ENCODE measurements at places on chromosomes 1 and 21.

DNA sequence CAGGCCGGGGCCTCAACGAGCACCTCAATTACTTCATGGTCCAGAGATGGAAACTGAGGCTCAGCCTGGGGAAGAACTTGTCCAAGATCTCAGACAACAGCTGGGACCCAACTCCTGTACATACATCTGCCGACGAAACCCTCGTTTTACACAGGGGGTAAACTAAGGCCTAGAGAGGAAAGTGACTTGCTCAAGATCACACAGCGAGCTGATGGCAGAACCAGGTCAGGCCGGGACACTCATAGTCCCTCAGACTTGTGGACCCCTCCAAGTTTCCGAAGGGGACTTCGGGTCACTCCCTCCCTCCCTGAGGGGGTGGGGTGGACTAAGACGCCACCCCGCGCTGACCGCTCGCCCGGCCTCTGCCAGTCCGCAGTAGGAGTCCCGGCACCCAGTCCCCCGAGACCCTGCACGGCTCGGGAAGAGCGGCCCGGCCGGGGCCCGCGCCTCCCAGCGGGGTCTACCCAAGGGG, 430 bp downstream of the WASF2 start:
- DNase-seq, result no peak

GRCh38 chr1:240946926-240947325, 335.0 kb upstream of the GREM2 start:
- no peak for DNase-seq

- no peak for DNase-seq
Measured at GRCh38 chr1:53681351-53681976, 57.5 kb downstream of the GLIS1 start.

DNA sequence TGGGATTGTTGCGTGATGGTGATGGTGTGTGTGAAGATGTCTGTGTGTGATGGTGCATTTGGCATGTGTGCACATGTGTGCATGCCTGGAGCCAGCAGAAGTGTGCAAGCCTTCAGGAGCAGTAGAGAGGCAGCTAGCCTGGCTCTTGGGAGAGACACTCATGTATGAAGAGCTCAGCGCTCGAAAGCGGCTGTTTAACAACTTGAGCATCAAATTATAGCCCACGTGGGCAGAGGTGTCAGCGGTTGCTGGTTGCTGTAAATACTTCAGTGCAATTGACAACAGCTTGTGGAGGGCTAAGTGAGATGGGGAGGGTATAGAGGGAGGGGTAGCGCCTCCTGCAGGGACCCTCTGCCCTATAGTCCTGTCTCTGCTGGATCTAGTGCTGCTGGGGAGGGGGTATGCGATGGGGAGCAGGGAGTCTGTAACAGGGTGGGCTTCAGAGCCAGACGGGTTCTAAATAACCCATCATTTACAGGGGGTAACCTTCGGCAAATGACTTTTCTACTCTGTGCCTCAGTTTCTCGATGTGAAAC, 21.5 kb downstream of the FOXD2 start:
- DNase-seq, result no peak

DNA sequence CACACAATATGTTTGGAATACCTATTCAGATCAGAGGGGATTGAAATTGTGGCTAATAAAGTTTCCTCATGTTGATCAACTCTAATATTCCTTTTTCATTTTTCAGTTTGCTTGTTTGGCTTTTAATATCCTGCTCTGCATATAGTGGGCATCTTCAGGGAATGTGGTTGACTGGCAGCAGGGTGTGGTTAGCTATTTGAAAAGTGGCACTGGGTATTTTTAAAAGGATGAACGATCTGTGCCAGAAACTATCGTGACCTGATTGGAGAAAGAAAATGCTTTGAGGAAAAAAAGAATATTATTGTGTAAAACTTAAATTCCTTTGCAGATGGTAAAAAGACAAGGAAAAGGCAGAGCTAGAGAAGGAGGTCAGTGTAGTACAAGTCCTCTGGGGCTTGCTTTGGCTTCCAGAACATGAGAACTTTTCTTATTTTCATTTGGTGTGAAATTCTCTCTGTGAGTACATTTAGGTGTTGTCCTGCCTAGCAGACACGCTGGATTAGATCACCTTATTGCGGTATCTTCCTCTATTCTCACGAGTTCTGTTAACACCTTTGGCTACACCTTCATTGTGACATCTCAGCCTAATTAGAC, 329.7 kb upstream of the SNX7 start:
- no peak for DNase-seq

DNA sequence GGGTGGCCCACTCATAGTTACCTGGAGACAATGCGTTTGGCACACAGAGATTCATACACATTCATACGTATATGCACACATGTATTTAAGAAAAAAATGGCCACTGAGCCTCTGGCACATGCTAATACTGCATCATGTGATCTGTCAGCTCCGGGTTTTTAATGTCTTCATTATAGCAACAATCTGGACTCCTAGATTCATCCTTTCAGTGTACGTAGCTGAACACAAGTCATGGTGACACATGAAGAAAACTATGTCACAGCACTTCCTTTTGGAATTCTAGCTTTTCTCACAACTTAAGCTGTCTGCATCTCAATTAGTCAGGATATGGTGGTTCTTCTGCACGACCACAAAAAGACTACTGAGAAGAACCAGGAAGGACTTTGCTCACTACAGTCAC, 24.7 kb downstream of the HSF2BP start:
- no peak for DNase-seq

DNA sequence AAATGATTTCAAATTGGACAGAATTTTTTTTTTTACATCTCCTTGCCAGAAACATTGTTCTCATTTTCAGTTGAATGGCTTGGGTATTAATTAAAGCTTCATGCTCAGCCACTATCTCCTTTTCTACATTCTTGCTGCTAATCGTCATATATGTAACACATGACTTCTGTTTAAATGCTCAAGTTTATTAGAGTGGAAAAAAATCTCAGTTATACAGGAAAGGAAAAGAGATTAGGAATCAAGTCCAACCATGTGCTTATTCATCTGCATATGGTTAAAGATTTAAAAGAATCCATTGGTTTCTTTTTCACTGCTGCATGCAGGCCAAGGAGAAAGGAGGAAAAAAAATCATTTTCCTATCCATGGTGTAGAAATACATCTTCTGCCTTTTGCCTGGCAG, 47.3 kb upstream of the CNN3 start:
- DNase-seq, result no peak

GRCh38 chr1:201448990-201449389, 20.0 kb downstream of the PHLDA3 start:
- no peak for DNase-seq

GRCh38 chr1:212504171-212504803, 71.6 kb downstream of the NENF start:
- no peak for DNase-seq

DNA sequence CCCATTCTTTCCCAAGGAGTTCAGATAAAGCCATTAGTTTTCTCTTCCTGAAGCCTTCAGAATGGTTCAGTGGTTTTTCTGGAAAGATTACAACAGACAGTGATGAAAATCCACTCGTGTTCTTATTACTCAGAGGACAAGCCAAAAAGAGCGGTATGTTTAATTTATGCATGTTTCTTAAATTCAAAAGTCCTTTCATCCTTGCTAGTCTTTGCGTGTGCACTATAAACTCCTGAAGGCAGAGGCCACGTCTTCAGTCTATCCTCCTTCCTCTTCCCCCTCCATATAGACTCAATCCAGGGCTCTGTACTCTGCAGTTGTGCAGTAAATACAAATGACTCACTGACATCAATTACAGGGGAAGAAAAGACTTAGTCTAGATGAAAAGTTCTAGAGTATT, 409.2 kb upstream of the PLXNA2 start:
- no peak for DNase-seq

DNA sequence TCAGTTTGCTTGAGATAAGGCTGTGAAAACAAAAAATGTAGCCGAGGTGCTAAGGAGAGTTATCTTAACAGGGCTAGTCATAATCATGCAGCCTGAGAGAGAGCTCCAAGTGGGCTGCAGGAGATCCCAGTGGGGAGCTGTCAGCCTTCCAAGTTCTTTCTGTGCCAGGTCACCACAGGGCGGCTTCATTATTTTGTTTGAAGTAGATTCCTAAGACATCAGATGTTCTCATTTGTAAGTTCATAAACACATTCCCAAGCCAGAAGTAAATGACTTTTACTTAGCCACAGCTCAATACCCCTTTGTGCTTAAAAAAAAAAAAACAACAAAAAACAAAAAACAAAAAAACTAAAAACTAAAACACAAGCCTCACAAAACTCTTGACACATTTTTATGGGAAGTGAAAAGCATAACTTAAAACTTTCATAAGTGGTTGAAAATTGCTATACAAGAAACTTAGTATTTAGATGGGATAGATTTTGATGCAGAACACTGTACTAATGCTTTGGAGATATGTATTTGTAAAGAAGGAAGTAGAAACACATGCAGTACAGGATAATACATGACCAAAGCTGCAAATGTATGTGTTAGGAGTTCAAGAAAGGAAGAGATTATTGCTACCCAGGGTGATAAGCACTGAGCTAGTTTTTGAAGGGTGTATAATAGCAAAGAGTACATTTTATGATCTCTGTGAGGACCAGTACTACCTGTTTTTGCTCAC, 8.6 kb downstream of the CDC14A start:
- no peak for DNase-seq

DNA sequence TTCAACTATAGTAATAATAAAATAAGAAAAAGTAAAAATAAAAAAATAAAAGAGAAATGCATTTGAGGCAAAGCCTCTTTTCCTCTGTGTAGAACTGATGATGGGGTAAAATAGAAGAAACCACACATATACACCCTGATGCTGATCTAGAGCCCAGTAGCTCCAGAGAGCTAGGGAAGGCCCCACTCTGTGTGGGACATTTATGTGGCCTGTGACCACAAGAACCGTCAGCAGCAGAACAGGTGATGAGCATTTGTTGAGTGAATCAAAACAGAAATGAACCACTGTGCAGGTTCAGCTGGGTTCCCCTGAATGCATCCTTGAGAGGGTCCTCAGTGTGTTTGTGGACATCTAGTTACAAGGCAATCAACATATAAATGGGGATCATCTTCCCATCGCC, 221.8 kb upstream of the HOOK1 start:
- DNase-seq, result no peak

DNA sequence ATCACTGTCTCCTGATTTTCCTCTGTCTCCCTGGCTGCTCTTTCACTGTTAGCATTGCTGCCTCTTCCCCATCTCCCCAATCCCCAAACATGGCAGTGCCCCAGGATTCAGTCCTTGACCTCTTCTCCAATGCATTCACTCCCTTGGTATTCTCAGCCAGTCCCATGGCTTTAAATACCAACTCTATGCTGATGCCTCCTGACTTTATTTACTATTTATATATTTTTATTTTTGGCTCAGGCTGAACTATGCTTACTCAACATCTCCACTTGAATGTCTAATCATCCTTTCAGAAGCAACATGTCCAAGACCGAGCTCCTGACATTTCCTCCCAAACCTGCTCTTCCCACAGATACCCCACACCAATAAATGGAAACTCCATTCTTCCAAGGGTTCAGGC, 26.3 kb downstream of the NMNAT2 start:
- DNase-seq, result no peak

DNA sequence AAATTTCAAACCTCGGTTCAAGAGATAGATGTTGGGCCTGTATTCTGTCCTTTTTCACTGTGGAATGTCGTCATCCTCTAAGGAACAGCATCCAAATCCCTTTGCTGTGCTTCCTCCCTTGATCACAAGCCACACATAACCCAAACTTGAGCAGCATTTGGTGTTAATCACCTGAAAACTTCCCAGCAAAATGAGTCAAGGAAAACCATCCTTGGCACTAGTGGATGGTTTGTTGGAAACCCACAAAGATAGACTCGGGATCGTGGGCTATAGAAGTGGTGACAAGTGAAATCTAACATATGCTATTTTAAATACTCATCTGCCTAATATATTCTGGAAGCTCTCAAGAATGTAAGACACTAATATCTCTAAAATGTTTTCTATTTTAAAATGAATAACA, 459.1 kb downstream of the SETD4 start:
- DNase-seq, result no peak

GRCh38 chr1:210771131-210771530, 362.8 kb downstream of the KCNH1 start:
- no peak for DNase-seq

DNA sequence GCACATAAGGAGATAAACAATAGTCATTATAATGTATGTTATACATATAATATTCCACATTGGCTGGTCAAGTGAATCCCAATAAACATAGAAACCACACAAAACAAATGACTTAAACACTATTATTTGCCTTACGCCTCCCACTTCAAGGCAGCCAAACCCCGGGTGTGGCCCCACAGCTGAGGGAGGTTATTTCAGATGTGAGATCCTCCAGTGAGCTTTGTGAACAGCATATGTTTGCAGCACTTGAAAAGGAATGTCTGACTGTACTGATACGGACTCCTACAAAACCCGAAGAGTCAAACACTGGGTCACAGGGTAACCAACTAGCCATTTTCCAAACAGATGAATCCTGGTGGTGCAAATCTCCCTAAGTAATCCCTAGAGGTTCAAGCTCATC, 27.1 kb upstream of the DISP1 start:
- DNase-seq, result no peak

GRCh38 chr1:218718977-218719376, 373.8 kb downstream of the TGFB2 start:
- no peak for DNase-seq

- no peak for DNase-seq
Measured at GRCh38 chr1:163980394-163980793, 578.6 kb upstream of the PBX1 start.
